ENCODE measurements at places on chromosomes 4 and X.

DNA sequence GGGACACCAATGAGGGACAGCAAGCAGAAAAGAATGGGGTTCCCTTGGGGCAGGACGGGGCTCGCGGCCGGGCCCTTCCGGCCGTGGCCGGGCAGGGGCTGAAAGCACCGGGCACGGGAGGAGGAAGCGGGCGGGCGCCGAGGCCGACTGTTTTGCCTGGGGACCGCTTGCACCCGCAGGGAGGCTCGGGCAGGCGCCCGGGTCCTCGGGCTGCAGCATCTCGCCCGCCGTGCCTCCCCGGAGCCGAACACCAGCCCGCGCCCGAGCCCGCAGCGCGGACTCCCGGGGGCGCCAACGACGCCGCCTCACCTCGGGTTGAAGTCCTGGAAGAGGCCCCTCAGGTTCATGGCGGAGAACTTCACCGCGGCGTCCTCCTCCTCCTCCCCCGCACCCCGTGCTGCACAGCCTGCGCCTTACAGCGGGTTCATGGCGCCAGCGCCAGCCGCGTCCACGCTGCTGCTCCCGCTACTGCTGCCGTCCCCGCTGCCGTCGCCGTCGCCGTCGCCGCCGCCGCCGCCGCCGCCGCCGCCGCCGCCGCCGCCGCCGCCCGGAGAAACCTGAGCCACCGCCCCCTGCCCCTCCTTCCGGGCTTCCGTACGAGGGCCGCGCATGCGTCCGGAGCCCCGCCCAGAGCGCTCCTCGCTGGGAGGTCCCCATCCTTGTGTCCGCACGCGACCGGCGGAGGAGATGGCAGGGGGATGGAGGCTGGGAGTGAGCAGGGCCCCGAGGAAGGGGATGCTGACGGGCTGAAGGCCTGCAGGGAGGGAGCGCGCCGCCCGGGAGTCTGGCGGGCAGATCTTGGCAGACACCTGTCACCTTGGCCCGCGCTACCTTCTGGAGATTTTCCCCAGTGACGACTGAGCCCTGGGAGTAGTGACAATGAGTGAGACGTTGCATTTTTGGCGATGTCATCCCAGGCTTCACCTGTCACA lies at the start of gene TMEM185A:
TSS of gene TMEM185A (minus strand) at position 559 of the 932 bp plus-strand sequence. CDS start at position 347, 212 bp downstream.
- peak; percentile 86 for DNase-seq

GRCh38 chr4:75844151-75844662 lies 58.0 kb downstream of the PPEF2 start:
- DNase-seq, result no peak

DNA sequence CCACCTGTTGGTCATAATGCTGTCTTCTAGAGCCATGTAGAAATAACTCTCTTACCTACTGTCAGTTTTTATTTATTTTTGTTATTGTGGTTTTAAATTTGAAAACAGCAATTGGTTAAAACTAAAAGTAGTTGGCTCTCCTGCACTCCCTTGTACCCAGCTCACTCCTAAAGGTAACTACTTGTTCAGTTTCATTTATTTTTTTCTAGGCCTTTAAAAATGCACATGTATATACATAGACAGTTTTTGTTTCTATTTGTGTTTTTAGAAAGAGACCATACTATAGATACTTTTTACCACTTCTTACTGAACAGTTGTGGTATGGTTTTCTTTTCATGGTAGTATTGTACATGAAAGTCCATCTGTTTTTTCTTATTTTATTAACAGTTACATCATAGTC lies 16.8 kb downstream of the SMAD1 start:
- DNase-seq, result no peak

- DNase-seq, result no peak
Measured at GRCh38 chrX:97320305-97320704, 436.6 kb downstream of the RPA4 start.
